ENCODE measurements at places on chromosomes 2 and 18.

- no peak for DNase-seq
Measured at GRCh38 chr18:49811151-49811938, 2.0 kb downstream of the ACAA2 start.

DNA sequence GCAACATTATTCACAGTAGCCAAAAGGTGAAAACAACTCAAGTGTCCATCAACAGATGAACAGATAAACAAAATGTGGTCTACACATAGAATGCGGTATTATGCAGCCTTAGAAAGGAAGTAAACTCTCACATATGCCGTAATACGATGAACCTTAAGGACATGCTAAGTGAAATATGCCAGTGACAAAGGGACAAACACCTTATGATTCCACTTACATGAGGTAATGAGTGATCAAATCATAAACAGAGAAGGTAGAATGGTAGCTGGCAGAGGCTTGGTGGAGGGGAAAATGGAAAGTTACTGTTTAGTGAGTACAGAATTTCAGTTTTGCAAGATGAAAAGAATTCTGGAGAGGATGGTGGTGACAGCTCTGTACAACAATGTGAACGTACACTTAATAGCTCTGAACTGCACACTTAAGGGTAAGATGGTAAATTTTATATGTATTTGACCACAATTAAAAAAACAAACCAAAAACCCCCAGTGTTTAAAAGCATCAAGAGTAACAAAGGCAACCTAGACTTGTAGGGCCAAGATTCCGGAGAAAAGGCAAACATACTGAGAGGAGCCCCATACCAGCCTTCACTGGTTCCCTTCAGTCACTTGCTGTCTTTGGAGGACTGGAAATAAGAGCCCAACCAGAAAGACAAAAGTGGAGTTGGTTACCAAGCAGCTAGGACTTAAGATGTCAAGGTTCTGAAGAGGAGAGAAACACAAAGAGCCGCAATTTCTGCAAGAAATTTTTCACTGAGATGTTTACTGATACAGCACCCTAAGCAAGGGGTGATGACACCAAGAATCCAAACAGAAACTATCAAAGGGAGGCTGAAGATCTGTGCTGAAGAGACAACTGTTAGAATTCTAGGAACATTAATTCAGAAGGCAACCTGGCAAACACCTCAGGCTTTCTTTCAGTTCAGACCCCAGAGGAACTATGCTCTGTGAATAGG is 61.3 kb downstream of the CUL3 start:
- DNase-seq, result no peak

DNA sequence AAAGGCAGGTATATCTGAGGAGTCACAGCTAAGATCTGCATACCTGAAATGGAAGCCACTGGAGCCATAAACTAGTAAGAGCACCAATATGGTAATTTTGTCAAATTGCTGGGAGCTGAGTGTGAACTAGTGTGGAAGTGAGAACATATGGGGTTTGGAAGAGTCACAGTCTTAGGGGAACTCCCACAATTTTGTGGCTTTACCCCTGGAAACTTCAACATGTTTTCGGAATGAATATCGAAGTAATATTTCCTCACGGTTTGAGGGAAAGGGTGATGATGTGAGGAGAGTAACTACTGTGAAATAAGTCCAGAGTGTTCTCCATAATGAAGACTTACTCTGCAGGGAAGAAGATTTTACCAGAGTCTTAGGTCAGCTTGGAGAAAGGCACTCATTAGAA is 565.9 kb downstream of the RIT2 start:
- no peak for DNase-seq

DNA sequence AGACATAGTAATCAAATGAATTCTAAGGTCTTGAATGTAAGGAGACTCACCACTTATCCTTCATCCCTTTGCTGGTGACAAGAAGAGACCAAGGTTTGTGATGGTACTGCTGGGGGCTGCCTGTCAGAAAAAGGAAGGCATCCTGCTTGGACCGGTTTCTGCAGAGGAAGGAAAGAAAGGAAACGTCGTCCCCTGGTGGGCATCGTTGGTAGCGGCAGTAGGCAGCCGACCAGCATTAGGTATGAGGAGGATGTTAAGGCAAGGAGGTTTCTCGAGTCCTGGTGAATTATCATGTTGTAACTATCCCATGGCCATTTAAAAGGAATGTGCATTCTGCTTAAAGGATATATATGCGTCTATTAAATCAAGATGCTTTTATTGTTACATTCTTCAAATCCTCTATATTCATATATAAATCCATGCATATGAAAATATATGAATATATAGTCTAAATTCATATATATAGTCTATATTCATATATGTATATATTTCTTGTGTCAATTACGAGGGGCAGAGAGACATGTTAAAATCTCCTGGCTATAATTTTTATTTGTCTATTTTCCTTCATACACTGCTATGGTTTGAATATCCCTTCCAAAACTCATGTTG is 94.4 kb upstream of the TGFA start:
- DNase-seq, result peak; percentile 87

- no peak for DNase-seq
Measured at GRCh38 chr2:50395605-50396297, 636.2 kb downstream of the NRXN1 start.

- peak; percentile 36 for DNase-seq
Measured at GRCh38 chr2:74130211-74130995, 17.3 kb downstream of the BOLA3 start.

DNA sequence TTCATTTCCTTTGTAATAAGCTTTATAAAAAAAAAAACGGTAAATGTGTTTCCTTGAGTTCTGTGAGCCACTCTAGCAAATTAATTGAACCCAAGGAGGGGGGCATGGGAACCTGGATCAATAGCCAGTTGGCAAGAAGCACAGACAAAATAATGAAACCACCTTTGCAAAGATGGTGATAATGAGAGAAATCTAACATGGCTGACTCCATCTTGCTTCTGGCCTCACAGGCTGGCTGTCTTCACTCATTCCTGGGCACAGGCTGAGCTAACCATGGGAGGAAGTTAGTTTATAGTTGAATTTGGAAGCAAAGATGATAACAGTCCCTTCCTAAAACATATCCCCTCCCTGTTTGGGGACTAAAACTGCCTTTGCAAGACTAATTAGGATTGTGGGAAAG is 95.1 kb downstream of the B3GNT2 start:
- no peak for DNase-seq

DNA sequence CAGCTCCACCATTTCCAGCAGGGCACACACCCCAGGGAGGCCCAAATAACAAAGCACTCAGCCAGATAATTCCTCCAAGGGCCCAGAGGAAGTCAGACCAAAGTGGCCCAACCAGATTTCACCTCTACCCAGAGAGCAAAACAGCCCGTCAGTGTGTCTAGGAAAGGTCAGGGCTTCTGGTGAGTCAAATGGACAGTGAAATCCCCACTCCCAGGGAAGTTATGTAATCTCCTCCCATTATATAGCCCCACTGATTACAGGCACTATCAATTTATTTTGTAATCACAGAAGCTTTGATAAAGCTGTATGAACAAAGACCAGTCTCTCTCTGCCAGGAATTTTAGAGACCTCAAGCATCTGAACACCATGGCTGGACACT is 4.0 kb downstream of the B4GALT6 start:
- DNase-seq, result no peak

DNA sequence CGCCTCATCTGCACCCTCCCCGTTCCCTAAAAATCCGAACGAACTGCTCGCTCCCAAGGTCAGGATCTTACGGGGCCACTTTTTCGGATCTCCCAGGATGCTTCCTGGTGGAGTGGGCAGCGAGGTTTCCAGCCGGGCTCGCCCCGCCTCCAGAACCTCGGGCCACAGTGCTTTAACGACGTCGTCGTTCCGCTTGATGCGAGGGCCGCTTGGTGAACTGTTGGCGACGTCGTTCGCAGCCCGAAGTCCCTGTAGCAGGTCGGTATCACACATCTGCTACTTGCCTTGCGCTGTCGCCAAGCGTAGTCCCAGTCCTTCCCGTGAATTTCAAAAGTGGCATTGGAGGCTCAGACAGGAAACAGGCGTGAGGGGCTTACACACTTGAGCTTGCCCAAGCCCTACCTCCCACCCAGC is 15.3 kb downstream of the EVX2 start:
- DNase-seq, result peak; percentile 46

- no peak for DNase-seq
Measured at GRCh38 chr2:63093502-63093901, 42.9 kb downstream of the OTX1 start.

DNA sequence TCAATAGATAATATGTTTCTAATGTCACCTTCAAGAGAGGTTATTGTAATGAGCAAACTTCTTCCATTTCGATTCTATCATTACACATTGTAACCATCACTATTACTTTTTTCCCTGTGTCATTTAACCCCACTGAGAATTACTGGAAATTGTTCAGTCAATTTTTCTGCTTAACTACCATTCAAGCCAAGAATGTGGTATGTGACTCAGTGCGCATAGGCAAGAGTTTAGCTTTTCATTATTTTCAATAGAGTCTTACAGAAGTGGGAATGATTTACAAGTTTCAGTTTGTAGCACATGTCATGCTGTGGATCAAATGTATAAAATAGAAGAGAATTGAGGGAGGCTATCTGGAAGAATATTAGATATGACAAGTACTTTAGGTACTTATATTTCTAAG is 34.3 kb upstream of the PIEZO2 start:
- no peak for DNase-seq

DNA sequence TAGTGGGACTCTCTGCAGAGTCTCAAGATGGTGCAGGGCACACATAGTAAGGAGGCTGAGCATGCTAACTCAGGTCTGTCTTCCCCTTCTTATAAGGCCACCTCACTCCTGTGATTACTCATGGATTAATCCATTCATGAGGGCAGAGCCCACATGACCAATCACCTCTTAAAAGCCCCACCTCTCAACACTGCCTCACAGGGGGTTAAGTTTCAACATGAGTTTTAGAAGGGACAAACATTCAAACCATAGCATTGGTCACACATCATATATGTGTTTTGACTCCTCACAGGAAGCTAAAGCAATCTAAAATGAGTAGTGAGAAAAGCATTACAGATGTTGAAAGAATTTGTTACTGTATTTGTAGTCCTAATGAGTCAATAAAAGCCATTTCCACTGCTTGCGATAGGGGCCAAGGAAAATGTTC is 57.5 kb downstream of the DTNA start:
- DNase-seq, result no peak

GRCh38 chr2:105323111-105323510 is 6.4 kb downstream of the TGFBRAP1 start:
- no peak for DNase-seq

DNA sequence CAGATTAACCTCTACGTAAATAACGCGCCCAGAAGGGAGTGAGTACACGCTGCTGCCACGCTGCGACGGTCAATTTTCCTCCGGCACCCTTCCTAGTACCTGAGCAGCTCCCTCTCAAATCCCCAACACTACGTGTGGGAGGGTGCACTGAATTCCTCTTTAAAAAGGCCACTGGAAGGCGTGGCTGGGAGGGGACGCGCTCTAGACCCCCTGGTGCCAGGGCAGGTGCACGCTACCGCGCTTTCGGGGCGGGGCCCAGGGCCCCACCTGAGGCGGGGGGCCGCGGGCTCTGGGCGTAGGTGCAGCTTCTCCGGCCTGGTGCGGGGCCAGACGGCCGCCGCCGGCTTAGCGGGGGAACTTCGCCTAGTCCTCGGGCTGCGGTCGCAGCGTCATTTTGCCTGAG is 668 bp upstream of the ANKRD12 start:
- DNase-seq, result peak; percentile 86

DNA sequence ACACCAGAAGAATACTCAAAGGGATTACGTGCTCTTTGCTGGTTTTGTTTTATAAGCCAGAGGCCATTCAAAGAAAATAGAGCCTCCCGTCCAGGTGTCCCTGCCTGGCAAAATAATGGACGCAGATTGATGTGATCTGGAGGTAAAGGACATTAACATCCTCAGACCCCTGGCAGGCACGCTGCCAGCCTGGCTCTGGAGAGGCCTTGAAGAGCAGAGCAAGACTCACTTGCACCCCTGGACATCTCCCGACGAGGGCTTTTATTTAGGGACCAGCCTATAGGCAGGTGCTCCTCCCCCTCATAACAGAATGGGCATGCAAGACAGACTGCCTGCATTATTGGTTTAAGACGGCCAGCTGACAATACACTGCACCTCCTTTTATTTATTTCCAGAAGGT is 291.3 kb downstream of the BCL11A start:
- DNase-seq, result no peak
